ENCODE measurements at places on chromosomes 6 and 20.

GRCh38 chr20:39429726-39430125 is 467.6 kb downstream of the DHX35 start:
- no peak for DNase-seq

DNA sequence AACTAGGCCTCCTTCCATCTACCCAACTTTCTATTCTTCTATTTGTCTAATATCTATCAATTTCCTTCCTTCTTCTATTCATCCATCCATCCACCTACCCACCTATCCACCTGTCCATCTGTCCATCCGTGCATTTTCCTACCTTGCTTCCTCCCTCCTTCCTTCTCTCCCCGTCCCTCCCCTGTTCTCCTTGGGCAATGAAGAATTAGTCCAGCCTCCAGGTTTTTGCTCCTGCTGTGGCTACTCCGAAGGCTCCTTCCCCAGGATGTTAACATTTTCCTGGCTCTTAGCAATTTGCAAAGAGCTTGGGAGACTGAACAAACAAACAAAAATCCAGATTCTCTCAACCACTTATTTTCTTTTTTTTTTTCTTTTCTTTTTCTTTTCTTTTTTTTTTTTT is 81.6 kb downstream of the KCNB1 start:
- no peak for DNase-seq

DNA sequence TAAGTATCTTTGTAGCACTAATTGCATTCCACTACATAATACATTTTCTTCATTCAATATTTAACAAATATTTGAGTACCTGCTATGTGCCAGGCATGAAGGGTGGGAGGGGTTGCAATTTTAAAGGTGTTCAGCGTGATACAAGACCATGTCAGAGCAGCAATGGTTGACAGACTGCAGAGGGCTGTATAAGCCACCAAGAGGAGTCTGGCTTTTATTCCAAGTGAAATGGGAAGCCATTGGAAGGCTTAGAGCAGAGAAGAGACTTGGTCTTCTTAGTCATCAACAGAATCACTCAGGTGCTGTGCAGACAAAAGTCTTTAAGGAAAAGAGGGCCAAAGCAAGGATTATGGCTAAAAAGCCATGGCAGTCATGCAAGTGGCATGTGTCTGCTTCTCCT is 360.8 kb upstream of the ARID1B start:
- DNase-seq, result no peak

GRCh38 chr20:63268256-63268655 is 4.4 kb upstream of the ARFGAP1 start:
- DNase-seq, result no peak

- no peak for DNase-seq
Observed at GRCh38 chr6:34516391-34517324, 39.5 kb downstream of the SPDEF start.

DNA sequence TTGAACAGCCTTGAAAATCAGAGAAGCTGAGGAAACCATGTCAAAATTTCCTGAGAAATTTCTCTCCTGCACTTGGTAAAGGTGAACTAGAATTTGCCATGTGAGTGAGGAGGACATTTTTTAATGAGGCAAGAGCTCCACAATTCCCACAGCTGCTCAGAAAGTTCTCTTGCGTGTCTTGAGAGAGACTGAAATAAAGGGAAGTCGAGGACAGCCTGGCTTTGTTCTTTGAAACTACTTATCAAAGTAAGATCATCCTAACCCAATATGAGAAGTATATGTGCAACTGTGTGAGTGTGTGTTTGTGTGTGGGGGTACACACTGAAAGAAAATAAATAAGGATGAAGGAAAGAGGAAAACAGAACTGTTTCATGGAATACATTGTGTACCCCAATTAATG is 163.4 kb downstream of the SLC24A3 start:
- DNase-seq, result no peak

DNA sequence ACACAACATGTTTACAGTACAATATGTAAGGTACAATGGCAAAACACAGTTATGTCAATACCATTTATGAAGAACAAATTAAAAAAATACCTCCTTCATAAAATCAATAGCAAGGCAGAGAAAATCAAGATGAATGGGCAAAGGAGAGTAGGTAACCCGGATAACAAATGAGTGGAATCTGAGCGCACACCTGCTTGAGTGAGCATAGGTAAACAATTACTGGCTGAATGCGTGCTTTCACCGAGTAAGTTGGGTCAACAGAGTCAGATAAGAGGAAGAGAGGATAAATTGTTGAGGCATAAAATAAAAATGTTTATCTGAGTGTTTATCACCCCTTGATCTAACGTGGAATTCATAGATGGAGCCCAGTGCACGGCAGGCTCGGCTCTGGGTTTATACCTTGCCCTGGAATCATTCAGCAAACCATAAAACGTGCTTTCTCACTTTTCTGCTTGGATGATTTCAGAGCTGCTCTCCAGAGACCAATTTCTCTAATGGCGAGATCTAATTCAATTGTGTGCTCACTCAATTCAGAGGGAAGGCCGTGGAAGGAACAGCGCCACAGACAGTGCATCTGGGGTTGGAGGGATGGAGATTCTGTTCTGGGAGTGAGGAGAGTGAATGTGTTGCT is 224.8 kb upstream of the MAP3K7 start:
- no peak for DNase-seq

GRCh38 chr6:135475292-135475886 is 22.2 kb downstream of the AHI1 start:
- no peak for DNase-seq

DNA sequence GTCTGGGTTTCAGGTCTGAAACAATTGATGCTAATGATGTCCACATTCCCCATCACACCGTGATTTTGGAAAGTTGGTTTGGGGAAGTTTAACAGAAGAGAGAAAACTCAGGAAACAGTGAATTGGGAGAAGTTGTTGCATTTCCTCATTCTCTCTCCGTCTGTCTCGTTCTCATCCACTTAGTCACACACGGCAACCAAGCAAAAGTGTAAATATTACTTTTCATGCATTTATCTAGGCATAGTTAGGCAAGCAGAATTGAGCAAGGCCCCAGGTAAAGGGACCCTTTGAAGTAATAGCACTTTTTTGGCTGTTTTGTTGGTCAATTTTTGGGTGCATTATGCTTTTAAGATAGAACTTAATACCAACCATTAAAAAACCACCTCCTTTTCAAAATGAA is 137.0 kb upstream of the SULF2 start:
- no peak for DNase-seq

DNA sequence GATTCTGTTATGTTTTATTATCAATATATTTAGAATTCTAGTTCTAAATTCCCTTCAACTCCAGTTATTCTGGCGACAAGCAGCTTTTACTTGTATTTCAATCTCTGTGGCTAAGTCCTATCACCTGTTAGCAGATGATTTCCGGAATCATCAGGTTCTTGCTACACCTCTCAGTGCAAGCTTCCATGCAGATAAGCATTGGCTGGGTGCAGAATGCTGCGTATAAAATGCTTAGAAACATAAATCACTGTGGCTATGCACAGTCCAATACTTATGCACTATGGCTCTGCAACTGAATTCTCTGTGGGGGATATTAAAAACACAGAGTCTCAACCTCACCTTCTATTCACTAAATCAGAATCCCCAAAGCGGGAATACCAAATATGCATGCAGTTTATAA is 720.0 kb downstream of the EYS start:
- DNase-seq, result no peak

- DNase-seq, result no peak
Observed at GRCh38 chr20:20491784-20492264, 123.9 kb downstream of the INSM1 start.

GRCh38 chr6:4851035-4851434 is 74.8 kb downstream of the CDYL start:
- DNase-seq, result no peak

DNA sequence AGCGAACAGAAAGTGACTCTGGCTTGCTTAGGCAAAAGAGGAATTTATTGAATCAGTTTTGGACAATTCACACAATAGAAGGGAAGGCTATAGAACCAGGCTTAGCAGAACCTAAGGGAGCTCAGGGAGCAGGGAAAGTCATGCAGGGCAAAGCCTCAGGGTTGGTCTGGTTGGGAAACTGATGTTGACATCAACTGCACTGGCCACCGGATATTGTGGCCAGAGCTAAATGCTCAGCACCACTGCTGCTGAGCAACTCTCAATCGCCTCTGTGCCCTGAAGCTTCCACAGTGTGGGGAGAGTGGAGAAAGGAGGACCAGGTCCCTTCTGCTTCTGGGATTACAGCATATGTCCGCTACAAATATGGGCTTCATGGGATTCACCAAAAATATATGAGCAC is 93.3 kb upstream of the GCM1 start:
- no peak for DNase-seq

GRCh38 chr6:148677594-148678476 is 69.0 kb upstream of the UST start:
- DNase-seq, result no peak

- DNase-seq, result no peak
Observed at GRCh38 chr6:91822581-91822980, 1235.7 kb upstream of the MAP3K7 start.

GRCh38 chr6:3316331-3316730 is 57.6 kb downstream of the PSMG4 start:
- no peak for DNase-seq

GRCh38 chr6:35668096-35668495 is 20.6 kb downstream of the FKBP5 start:
- DNase-seq, result no peak

DNA sequence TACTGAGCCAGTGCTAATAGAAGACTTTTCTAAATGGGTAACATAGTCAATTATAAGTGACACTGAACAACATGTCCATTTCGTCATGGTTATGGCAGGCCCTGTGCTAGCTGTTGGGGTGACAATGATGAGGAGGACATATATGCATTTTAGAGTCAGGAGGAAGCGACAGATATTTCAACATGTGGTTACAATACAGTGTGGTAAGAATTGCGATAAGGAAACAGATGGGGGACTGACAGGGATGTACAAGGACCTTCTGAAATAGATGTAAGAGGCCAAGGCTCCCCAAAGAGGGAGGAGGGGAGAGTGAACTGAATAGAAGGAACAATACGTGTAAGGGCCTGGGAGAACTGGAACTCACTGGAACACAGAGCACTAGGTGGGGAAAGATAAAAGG is 11.7 kb downstream of the MMP24 start:
- no peak for DNase-seq

- peak; percentile 55 for DNase-seq
Observed at GRCh38 chr20:5000263-5001173, 792 bp downstream of the SLC23A2 start.

GRCh38 chr6:160429620-160429895 is 81.4 kb downstream of the SLC22A3 start:
- peak; percentile 33 for DNase-seq

GRCh38 chr20:15319439-15319838 is 982.0 kb upstream of the FLRT3 start:
- no peak for DNase-seq

- no peak for DNase-seq
Observed at GRCh38 chr6:40733290-40733689, 146.1 kb upstream of the LRFN2 start.

DNA sequence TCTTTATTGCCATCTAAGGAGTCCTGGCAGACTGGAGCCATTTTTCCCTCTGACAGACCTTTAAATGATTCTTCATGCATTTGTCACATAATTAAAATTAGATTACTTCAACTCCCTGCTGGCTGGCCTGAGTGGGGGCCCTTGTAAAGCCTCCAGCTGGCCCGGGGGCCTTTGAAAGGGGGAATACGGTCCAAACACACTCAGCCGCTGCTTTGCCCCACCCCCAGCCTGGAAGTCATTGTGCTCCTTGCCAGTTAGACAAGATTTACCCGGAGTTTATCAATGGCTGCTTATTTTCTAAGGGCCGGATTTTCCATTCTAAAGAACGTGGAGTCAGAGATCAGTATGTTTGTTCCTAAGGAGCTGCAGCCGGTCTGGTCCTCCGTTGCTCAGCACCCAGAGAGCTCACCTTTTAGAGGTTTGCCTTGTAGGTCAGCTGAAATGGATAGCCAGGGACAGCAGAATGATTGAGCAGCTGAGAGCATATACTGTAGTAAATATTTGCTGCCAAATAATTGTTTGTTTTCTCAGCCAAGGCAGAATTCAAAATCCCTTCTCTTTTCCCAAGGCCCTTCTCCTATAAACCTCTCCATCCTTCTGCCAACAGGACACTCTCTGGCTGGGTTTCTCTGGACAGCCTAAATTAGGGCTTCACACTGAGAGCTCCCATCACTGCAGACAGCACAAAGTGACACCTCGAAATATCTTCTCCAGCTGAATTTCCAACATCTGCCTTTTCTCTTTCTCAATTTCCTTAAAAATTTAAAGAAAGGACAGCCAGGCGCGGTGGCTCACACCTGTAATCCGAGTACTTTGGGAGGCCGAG is 68.4 kb upstream of the RBM24 start:
- DNase-seq, result peak; percentile 64

DNA sequence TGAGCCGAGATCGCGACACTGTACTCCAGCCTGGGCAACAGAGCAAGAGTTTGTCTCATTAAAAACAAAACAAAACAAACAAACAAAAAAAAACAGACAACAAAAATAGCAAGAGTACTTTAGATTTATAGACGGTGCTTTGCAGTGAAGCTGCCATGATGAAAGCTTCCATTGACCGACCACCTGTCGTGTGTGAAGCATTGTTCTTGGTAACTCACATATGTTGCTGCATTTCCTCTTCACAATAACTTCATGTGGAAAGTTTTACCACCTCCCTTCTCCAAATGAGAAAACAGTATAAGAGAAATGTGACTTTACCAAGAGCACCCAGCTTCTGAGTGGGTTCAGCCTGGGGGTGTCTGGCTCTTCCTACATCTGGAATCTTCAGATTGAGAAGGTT is 56.4 kb upstream of the PTGIS start:
- DNase-seq, result no peak

DNA sequence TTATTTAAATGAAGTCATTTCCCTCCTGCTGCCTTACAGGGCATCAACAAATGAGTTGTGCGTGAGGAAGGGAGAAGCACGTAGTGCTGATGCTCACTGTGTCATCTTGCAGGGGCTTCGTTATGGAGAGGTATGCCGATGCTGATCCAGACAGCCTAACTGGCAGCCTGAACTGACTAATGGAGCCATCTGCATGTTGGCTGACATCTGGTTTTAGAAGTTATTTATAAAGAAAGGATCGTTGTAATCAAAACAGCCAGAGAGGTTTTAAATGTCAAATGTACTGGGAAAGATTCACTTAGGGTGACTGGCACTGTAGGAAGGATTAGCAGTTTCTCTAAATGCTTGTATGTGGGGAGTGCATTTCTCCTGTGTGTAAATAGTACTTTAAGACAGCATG is 54.6 kb downstream of the FARS2 start:
- DNase-seq, result no peak

GRCh38 chr20:12040261-12040660 is 122.6 kb downstream of the BTBD3 start:
- DNase-seq, result no peak

- DNase-seq, result no peak
Observed at GRCh38 chr6:117674503-117674902, 766 bp upstream of the NUS1 start.

All from left ventricle myocardium superior (tissue), 1 donor.